ENCODE measurements at places on chromosomes 1 and 21.

- DNase-seq, result no peak
Observed at GRCh38 chr1:182740120-182740519, 49.5 kb upstream of the NPL start.

GRCh38 chr1:17156108-17156507 is 36.9 kb upstream of the PADI2 start:
- no peak for DNase-seq

GRCh38 chr1:67162954-67163353 is 3.3 kb upstream of the IL23R start:
- DNase-seq, result no peak

- no peak for DNase-seq
Observed at GRCh38 chr1:171384496-171384895, 70.5 kb downstream of the FMO4 start.

DNA sequence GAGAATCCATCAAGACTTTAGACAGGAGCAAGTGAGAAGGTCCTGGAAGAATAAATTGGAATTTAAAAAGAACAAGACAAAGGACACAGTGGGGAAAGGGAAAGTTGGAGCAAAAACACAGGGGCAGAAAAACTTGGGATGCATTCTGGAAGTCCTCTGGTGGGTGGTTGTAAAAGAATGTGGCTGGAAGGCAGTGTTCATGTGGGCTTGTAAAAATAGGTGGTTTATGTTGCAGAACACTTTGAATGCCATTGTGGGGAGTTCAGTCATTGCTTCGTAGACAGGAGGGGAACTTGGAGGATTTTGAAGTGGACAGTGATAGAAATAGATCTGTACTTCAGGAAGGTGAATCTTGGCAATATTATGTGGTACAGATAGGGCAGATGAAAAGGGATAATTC is 15.2 kb downstream of the KIF1B start:
- DNase-seq, result peak; percentile 18

GRCh38 chr1:3717715-3718601 is 34.3 kb upstream of the CCDC27 start:
- DNase-seq, result peak; percentile 77

GRCh38 chr1:25586181-25586588 is 30.4 kb upstream of the MAN1C1 start:
- no peak for DNase-seq

DNA sequence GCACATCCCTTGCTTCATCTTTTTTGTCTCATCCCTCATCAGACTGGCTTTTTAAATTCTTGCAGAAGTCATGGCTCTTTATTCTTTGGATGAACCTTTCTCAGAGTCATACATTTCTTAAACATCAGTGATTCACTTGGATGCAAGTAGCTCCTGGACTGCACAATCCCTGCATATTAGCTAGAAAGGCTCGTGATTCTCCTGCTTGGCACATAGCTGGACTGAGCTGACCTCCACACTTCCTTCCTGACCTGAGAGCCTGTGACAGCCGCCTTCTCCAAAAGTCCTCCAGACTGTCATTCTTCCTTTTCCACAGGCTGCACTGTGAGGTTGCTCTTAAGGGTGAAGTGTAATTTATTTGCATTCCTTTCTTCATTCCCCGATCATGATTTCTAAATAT is 109.4 kb downstream of the RGL1 start:
- peak; percentile 20 for DNase-seq

- DNase-seq, result no peak
Observed at GRCh38 chr1:109905491-109905890, 5.2 kb upstream of the CSF1 start.

DNA sequence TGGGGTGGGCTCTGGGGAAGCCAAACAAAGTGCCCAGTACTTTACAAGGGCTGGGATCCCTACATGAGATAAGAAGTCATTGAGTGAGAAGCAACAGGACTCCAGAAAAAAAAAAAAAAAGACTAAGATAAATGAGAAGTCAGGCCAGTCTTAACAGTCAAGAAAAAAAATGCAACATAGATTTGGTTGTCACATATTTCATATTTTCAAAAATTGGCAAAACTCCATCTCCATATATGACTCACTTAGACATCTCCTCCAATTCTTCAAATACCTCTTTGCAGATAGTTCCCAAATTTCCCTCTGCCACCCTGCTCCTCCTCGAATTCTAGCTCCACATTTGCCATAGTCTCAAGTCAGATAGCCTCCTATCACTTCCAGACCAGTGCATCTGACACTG is 20.9 kb upstream of the SIPA1L2 start:
- DNase-seq, result no peak

GRCh38 chr1:89946532-89946931 is 48.4 kb upstream of the ZNF326 start:
- no peak for DNase-seq

DNA sequence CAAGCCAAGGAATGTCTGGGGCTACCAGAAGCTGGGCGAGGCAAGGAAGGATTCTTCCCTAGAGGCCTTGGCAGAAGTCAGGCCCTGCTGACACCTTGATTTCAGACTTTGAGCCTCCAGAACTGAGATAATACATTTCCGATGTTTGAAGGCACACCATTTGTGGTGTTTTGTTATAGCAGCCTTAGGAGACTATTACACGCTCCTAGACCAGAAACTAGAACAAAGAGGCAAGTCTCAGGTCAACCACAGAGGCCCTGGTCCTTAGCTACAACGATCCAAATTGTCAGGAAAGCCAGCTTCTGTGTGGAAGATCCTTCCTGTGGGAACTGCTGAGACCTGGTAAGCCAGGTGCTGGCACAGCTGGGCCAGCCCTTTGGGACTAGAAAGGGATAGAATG is 19.7 kb upstream of the AHCTF1 start:
- no peak for DNase-seq

DNA sequence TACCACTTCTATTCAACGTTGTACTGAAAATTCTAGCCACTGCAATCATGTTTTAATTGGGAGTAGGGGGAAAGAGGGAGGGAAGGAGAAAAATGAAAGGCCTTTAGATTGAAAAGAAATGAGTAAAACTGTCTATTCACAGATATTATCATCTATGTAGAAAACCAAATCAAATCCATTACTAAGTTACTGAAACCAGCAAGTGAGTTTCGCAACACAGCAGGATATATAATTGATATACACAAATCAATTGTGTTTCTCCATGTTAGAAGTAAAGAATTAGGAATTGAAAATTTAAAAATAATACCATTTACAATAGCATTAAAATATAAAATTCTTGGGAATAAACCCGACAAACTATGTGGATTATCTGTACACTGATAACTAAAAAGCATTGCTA is 19.2 kb downstream of the SFT2D2 start:
- no peak for DNase-seq

GRCh38 chr1:153945131-153945794 is 1.3 kb downstream of the DENND4B start:
- DNase-seq, result peak; percentile 53

DNA sequence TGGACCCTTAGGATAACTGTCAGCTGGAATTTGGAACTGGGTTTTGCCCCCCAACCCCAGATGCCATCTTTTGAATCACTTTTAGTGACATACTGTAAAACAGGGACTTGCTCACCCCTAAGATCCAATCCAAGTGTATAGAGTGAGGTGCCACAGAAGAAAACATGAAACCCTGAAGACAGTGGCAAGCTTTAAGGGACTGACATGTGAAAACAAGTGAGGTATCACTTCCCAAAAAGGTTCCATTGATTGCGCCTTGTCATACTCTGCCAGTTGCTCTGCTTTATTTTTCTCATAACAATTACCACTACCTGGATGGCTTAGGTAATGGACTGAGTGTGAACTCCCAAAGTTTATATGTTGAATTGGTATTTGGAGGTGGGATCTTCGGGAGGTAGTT is 115.6 kb downstream of the CSMD2 start:
- no peak for DNase-seq

- DNase-seq, result no peak
Observed at GRCh38 chr1:114755006-114755931, 2.5 kb downstream of the CSDE1 start.

- DNase-seq, result no peak
Observed at GRCh38 chr1:47964636-47965035, 32.5 kb downstream of the TRABD2B start.

DNA sequence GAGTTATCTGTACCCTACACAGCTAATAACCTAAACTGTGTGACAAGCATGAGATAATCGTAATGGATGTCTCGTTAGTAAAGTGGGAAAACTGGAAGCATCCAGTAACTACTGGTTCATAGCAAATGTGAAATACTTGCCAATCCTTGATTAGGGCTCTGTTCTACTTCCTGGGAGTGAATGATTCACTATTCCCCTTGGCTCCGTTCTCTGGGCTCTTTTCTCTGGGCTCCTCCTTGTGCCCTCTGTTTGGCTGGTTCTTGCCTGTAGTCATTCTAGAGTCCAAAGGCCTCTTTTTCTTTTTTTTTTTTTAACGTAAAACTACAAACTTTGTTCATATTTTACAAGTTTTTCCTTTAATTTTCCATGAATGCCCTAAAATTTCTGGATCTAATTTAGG is 465.8 kb upstream of the PLXNA2 start:
- no peak for DNase-seq

- DNase-seq, result no peak
Observed at GRCh38 chr1:7285856-7286454, 485.1 kb upstream of the VAMP3 start.

- DNase-seq, result no peak
Observed at GRCh38 chr1:96834986-96835385, 113.4 kb downstream of the PTBP2 start.

- DNase-seq, result no peak
Observed at GRCh38 chr1:111252786-111253185, 25.3 kb downstream of the CHI3L2 start.

DNA sequence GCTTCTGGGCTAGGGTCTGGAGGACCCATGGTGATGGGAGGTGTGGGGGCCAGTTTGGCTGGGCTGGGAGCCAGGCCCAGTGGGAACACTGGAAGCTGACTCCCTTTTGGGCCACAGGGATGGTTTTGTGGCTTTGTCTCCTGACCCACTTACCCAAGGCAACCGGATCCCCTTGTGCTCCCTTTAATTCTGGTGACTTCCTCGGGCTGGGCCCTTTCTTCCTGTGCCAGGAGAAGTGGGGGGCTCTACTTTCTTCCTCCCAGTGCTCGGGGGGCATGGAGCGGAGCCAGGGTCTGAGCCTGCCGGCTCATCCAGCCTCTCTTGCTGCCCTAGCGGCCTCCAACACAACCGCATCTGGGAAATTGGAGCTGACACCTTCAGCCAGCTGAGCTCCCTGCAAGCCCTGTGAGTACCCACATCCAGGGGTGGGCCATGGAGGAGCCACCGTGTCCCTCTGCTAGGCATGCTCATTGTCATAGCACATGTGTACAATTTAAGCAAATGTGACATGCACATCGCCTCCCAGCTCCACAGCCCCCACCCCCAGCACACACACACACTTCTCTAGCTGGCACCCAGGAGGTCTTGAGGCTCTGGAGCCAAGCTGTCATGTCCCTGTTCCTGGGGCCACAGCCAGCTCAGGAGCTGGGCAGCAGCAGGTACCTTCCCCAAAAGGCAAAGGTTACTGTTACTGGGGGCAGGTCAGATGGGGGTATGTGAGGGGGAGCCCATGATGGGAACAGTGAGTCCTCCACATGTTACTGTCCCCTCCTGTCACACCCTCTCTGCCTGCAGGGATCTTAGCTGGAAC is 35.0 kb downstream of the UBE2T start:
- no peak for DNase-seq

DNA sequence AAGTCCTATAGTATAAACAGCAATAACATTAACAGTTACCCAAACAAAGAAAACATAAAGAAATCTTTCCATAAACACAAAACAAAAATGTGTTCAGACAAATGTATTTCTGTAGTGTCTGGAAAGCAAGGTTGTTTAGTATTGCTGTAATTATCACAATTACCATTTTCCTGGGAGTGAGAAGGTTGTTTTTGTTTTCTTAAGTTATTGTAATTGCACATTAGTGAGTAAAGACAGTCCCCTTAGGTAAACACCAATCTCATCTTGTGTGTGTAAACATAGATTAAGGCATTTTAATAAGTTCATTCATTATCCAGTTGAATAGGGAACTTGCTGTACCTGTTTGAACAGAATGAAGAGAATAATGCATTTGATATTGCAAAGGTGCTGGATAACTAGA is 356.9 kb upstream of the ADGRL4 start:
- no peak for DNase-seq

DNA sequence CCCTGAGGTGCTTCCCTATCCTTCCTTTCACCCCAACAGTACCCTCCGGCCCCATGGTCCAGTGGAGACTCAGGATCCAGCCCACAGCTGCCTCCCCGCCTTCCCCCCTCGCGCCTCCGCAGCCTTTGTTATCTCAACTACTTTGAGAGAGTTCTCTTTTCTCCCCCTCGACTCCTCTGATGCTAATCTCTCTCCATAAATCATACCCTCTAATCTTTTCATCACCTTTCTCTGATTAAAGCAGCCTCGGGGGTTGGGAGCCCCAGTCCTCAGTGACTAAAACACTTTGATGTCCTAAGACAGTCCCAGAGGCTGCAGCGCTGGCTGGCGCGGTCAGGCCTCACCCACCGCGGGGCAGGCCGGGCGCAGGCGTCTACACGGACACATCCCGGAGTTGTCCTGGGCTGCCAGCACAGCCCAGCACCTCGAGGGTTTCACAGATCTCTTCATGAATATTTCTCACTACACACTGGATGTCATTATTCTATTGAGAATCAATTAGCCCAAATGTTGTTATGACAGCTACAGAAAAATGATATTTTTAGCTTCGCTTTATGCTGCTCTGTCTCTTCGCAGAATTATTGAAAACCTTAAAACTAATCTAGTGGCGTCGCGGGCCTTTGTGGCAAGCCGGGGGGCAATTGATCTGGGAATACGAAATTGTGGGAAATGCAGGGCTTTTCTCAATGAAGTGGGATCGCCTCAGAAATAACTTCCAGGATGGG is 289.5 kb downstream of the RRAGC start:
- no peak for DNase-seq

- no peak for DNase-seq
Observed at GRCh38 chr1:66852870-66853269, 51.8 kb upstream of the INSL5 start.

GRCh38 chr1:185561629-185562028 is 172.6 kb upstream of the HMCN1 start:
- DNase-seq, result no peak

DNA sequence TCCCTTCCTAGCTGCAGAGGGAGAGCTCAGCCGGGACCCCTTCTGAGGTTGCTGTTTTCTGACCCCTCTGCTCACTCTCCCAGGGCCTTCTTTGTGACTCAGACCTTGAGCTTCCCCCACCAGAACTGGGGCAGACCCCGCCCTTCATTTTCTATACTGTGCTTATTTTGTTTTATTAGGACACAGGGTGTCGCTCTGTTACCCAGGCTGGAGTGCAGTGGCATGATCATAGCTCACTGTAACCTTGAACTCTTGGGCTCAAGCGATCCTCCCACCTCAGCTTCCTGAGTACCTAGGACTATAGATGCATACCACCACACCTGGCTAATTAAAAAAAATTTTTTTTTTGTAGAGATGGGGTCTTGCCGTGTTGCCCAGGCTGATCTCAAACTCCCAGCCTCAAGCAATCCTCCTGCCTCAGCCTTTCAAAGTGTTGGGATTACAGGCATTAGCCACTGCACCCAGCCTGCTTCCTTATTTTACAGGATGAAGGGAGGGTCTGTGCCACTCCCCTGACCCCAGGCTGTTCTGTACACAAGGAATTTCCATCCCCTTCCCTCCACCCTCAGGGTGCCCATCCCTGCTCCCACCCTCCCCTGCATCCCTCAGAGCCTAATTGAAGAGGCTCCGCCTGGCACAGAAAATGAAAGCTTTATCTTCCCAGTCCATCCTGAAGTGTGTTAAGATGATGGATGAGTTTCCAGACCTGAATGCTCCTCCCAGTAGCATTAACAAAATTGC is 195.2 kb upstream of the POU3F1 start:
- DNase-seq, result no peak

GRCh38 chr1:238672262-238672661 is 714.1 kb upstream of the CHRM3 start:
- no peak for DNase-seq
